ENCODE measurements at places on chromosomes 1 and 21.
A peak's percentile ranks its signal among the peaks of the same experiment; 100 is the strongest.

DNA sequence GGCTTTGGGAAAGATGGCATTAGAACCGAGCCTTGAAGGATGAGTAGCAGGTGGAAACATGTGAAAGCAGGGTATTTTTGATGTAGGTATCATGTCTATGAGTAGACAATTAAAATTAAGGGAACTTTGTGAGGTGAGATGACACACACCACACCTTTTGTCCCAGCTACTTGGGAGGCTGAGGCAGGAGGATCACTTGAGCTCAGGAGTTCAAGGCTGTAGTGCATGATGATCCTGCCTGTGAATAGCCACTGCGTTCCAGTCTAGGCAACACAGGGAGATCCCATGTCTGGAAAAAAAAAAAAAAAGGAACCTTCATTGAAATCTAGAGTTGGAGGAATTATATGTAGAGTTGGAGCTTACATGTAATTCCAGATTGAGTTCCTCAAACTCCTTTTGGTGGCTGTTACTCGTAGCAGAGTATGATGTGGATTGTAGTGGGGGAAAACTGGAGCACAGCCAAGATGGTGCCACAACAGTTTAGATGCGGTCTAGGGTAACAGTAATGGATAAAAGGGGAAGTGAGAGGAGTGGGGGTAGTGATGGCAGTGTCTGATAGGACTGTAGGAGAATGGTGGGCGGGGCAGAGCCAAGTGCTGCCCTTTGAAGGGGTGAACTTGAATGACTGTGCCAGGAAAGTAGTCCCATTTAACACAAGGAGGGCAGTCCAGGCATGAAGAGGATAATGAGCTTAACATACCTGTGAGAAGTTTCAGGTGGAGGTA is 17.4 kb downstream of the AK4 start:
- no peak for DNase-seq

- DNase-seq: no peak
Observed at GRCh38 chr1:157450106-157450505, 102.2 kb downstream of the FCRL5 start.

- no peak for DNase-seq
Observed at GRCh38 chr1:222454782-222455181, 93.1 kb downstream of the HHIPL2 start.

GRCh38 chr1:98898940-98899339 is 105.7 kb downstream of the PLPPR5 start:
- DNase-seq: no peak

DNA sequence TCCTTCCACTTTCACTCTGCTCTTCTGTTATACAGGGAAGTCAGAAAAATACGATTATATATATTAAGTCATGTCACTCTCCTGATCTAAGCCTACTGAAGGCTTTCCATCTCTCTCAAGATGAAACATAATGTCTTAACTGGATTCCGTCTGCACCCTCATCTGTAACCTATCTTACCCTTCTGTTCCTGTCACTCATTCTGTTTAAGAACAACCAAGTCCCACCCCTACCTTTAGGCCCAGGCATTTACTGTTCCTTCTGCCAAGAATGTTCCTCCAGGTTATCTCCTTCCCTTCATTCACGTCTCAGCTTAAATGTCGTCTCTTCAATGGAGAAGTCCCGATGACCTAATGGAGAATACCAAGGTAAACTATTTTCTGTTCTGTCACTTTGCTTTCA is 1802.4 kb downstream of the MRPL39 start:
- DNase-seq: no peak

DNA sequence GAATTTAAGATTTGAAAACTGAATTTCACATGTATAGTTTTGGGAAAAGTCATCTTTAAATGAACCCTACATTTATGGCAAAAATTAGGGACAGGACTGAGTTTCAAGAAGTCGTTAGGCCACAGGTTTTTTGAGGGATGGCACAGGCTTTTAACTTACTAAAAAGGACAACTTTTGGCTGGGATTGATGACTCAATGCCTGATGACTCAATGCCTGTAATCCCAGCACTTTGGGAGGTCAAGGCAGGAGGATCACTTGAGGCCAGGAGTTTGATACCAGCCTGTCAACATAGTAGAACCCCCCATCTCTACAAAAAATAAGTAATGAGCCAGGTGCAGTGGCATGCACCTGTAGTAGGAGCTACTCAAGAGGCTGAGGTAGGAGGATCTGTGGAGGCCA is 15.9 kb downstream of the UCK2 start:
- DNase-seq: no peak

DNA sequence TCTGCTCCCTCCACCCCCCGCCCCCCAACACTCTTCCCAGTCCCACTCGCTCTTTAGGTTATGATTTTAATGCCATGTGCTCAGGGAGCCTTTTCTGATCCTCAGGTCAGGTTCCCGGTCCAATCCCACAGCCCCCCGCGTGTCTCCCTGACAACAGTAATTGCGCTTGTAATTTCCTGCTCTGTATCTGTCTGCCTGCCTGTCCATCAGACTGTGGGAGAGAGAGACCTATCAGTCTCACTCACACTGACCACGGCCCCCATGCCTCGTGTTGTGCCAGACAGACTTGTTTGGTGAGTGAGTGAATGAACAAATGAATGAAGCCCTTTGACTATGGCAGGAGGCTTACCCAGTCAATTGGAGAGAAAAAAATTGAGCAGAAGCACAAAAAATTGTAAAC is 50.8 kb upstream of the ECE1 start:
- no peak for DNase-seq

DNA sequence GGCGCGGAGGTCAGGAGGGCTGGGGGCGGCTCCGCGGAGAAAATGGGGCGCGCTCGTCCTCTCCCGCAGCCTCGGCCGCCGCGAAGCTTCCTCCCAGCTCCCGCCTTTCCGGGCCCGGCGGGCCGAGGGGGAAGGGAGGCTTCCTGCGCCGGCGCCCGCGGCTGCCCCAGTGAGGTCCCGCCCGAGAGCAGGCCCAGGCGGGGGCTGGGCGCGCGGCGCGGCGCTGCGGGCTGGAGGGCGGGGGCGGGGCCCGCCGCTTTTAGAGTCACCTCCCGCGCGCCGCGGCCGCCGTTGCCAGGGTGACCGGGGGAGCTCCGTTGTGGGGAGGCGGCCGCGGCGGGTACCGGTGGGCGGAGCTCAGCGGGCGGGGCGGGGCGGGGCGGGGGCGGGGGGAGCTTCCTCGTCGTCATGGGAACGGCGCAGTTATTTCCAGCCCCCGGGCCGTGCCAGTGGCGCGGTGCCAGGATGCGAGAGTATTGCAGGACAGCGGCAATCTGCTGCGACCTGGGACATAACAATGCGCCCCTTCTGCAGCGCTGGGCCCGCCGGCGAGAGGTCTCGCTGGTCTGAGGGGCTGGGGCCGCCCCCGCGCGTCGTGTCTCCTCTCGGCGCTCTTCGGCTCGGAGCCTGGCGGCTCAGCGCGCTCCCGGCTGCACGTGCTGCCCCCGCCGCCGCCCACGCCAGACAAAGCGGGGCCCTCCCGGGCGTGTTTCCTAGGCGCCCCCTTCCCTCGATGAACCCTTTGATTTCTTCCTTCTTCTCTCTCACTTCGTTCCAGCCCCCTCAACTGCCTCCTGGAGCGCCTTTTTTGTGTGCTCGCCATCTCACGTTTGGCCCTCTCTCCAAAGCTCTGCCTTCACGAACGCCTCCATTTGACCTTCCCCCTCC is 16.9 kb downstream of the IER5 start:
- DNase-seq: peak; percentile 95

DNA sequence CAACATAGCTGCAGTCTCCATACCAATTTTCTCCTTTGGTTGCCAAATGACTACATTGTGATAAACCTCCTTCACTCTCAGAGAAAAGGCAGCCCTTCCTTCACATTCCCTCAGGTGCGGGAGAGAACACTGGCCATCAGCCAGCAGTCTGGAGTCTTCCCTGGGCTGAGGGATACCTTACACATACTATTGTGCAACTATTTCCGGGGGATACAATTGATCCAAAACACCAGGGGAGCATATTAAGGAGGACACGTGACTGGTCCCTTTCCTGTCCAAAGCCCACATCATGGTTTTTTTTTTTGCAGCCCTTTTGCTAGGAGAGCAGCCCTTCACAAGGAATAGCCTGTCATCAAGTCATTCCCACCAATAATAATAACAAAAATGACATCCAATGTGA is 172.1 kb upstream of the ZRANB2 start:
- no peak for DNase-seq

DNA sequence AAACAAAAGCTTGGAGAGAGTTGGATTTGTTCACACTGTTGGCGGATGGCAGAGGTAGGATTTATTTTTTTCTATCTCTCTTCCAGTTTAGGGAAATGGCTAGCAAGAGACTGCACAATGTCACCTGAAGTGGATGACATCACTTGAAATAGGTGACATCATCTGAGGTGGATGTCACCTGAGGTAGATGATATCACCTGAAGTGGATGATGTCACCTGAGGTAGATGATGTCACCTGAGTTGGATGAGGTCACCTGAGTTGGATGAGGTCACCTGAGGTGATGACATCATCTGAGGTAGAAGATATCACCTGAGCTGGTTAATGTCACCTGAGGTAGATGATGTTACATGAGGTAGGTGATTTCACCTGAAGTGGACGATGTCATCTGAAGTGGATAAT is 413.4 kb downstream of the DSCAM start:
- no peak for DNase-seq

GRCh38 chr1:36697836-36698605 is 215.3 kb upstream of the CSF3R start:
- no peak for DNase-seq

DNA sequence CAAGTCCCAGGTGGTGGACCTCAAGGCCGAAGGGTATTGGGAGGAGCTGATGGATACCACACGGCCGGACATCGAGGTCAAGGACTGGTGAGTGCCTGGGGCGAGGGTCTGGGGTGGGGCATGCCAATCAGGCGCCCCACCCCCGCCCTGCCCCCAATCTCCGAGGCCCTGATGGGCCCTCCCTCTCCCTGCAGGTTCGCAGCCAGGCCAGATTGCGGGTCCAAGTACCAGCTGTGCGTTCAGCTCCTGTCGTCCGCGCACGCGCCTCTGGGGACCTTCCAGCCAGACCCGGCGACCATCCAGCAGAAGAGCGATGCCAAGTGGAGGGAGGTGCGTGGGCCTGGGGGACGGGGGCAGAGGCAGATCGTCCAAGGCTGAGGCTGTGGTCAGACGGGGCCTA is 3.9 kb downstream of the FBXO44 start:
- DNase-seq: no peak

- DNase-seq: no peak
Observed at GRCh38 chr1:152515434-152515783, 1.1 kb downstream of the CRCT1 start.

DNA sequence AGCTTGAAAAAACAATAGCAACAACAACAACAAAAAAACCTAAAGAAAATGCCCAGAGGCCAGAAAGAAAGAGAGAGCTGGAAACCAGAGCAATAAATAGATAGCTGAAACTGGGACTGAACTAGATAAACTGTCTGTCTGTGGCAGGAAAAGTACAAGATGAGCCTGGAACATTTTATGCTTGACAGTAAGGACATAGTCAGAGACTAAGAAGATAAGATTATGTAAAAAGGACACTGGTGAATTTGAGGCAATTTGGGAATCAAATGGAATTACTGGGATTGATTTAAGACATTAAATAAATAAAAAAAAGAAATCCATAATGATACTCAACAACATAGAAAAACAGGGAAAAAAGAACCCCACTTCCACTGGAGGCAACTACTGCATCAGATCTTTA is 1.7 kb upstream of the KIFAP3 start:
- no peak for DNase-seq

DNA sequence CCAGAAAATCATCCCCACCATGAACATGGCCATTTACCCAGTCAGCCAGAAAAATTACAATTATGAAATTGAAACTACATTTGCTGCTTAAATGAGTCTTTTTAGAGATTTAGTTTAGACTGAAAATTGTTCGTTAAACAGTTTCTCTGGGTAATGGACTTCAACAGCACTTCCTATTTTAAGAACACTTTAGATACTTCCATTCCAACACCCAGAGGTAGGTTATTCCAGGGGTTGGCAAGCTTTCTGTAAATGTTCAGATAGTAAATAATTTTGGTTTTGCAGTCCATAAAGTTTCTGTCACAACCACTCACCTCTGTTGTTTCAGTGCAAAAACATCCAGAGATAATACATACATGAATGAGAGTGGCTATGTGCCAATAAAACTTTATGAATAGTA is 10.2 kb downstream of the NMNAT2 start:
- no peak for DNase-seq

GRCh38 chr1:149846593-149847466 is 52.5 kb upstream of the BOLA1 start:
- no peak for DNase-seq

- DNase-seq: no peak
Observed at GRCh38 chr1:77401384-77401783, 119.6 kb downstream of the AK5 start.

GRCh38 chr1:229264068-229264467 is 6.8 kb upstream of the RAB4A start:
- DNase-seq: no peak

DNA sequence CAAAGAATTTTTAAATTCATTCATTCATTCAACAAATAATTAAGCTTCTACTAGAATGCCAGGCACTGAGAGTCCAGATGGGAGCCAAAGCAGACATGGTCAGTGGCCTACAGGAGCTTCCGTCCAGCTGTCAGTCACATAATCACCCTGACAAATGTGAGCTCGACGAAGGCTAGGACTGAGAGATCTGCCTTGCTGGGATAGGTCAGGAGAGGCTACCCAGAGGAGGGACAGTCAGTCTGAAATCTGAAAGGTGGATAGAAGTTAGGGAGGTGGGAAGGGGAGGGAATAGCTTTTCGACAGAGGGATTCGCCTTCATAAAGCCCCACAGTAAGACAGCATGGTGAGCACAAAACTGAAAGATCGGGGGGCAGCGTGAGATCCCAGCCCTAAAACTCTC is 8.3 kb downstream of the EPHX1 start:
- DNase-seq: no peak

DNA sequence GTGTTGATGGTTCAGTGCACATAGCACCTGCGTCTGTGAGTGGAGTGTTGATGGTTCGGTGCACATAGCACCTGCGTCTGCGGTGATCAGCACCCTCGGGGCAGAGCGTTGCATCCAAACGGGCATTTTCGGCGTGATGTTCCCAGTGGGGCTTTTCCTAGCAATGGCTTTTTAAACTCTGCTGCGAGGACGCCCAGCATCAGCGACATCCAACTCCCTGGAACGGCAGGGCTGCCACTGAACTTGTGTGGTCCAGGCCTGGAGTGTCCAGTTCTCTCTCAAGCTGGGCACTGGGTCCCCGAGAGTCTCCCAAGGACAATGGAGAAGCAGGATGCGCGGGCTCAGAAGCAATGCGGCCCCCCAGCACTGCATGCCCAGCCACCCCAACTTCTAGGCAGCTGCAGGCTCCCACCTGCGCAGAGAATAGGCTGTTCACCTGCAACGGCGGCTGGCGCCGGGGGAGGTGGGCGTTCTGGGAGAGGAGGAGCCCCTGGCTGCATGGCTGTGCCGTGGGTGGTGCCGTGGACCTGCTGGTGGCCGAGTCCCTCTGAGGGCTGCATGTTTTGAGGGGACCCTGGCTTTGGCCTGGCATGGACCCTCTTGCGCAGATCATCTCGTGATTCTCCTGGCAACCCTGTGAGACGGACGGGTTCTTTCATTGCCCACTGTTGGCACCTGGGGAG is 10.1 kb upstream of the C1orf174 start:
- no peak for DNase-seq

DNA sequence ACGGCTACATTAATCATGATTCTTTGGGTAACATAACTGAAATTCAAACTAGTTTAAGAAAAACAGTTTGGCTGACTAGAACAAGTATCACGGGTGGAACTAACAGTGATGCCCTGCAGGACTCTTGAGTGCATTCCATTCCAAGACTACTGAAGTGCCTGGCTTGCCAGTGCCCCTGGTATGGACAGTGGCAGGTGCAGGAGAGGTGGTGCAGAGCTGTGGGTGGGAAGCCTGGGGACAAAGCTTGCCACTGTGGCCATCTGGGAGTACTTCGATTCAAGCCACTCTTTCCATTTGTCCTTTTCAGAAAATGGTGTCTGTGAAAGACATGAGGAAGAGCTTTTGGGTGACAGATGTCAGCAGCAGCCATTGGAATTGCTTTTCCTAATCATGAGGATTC is 166.5 kb downstream of the RRAGC start:
- DNase-seq: no peak

Measured in activated CD8-positive, alpha-beta memory T cell treated with anti-CD3 and anti-CD28 coated beads, Interleukin-2, amount 50 U/mL, for 4 hours (primary cell).